ENCODE measurements at places on chromosomes 4 and X. TPM values are rescaled to one million over a fixed set of nuclear protein-coding genes. Genes with fewer than 3 reads are reported as not detected.

The ADAM29 gene
- not detected for total RNA-seq

The PPP2R2C gene
- total RNA-seq = not detected

The TRAPPC2 gene
- 14.9 TPM for total RNA-seq

The PHKA2 gene
- total RNA-seq = 5.7 TPM

The DUSP21 gene
- total RNA-seq = not detected

The CPZ gene
- total RNA-seq = 1.6 TPM

The RTL5 gene
- total RNA-seq = 2.4 TPM

The BEX2 gene
- total RNA-seq = 2.6 TPM

The GLRA2 gene
- not detected for total RNA-seq

The TRIML2 gene
- 3.3 TPM for total RNA-seq

The SULT1B1 gene
- not detected for total RNA-seq

The SYTL5 gene
- 1.5 TPM for total RNA-seq

The NXF2 gene
- not detected for total RNA-seq

The ALB gene
- not detected for total RNA-seq

The SPANXB1 gene
- not detected for total RNA-seq

The NUDT10 gene
- 0.14 TPM for total RNA-seq

The EVC2 gene
- 12.2 TPM for total RNA-seq

The FAM236A gene
- not detected for total RNA-seq

The ENPEP gene
- 1.1 TPM for total RNA-seq

The ENOPH1 gene
- 41.7 TPM for total RNA-seq

The SYTL4 gene
- total RNA-seq = 4.0 TPM

The HEPH gene
- total RNA-seq = 0.22 TPM

The PLXNA3 gene
- total RNA-seq = 21.2 TPM

The SOD3 gene
- total RNA-seq = 18.9 TPM

The SATL1 gene
- not detected for total RNA-seq

The PDGFRA gene
- total RNA-seq = 178 TPM

The TMEM47 gene
- 13.3 TPM for total RNA-seq

The SSX3 gene
- not detected for total RNA-seq

The FGFRL1 gene
- 30.4 TPM for total RNA-seq

The MMRN1 gene
- not detected for total RNA-seq

The SLC25A6 gene
- total RNA-seq = 564 TPM

The IL9R gene
- not detected for total RNA-seq

The NAT8L gene
- 0.66 TPM for total RNA-seq

The NOX1 gene
- total RNA-seq = not detected

The EGFL6 gene
- total RNA-seq = 7.7 TPM

The CXCR3 gene
- not detected for total RNA-seq

The ITGB1BP2 gene
- 2.0 TPM for total RNA-seq

The EDA gene
- 0.22 TPM for total RNA-seq

The GAGE1 gene
- total RNA-seq = not detected

The SMIM10L2A gene
- not detected for total RNA-seq

The PRR32 gene
- total RNA-seq = not detected

The ZFP42 gene
- total RNA-seq = under 0.01 TPM

The CSAG3 gene
- not detected for total RNA-seq

The NSG1 gene
- 1.3 TPM for total RNA-seq

The P2RY4 gene
- 0.14 TPM for total RNA-seq

The MAGEA8 gene
- not detected for total RNA-seq

The RBM46 gene
- not detected for total RNA-seq

The PRDX4 gene
- 110 TPM for total RNA-seq

Measured in placental pericyte (primary cell).